ENCODE measurements at places on chromosomes 1 and 21.

GRCh38 chr21:43734928-43735229 lies 15.9 kb downstream of the PDXK start:
- DNase-seq = no peak

DNA sequence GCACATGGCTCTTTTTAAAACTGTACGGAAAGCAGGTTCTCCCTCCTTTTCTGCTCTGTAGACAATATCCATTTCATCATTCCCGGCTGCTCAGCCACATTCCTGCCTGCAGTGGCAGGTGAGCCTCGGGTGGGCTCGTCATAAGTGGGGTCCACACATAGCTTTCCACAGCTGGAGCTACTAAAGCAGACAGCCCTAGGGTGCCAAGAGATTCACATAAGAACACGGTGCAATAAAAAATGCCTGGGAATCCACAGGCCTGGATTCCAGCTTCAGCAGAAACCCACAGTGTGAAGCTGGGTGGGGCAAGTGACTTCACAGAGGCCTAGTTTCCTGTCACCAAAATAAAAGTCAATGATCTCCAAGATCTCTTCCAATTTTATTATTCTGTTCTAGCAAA lies 96.4 kb downstream of the MIS18A start:
- DNase-seq = no peak

GRCh38 chr1:151134396-151134795 lies 12.0 kb downstream of the SEMA6C start:
- no peak for DNase-seq

DNA sequence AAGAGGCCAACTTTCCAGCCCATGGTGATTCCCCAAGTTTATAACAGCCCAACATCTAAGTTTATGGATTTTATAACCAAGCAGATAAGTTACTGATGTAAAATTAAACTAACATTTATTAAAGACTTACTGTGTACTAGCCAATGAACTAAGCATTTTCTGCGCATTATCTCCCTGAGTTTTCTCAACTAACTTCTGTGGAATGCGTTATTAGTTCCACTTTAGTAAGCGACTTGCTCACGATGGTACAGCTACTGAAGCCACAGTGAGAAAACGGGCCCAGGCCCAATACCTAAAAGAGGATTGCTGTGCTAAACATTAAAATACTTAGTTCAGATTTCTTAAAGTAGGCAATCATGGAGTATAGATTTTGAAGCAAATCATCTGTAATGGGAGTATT lies 61.0 kb downstream of the ZBTB18 start:
- no peak for DNase-seq

All from H54 (cell line).